ENCODE measurements at places on chromosomes 4 and X.

DNA sequence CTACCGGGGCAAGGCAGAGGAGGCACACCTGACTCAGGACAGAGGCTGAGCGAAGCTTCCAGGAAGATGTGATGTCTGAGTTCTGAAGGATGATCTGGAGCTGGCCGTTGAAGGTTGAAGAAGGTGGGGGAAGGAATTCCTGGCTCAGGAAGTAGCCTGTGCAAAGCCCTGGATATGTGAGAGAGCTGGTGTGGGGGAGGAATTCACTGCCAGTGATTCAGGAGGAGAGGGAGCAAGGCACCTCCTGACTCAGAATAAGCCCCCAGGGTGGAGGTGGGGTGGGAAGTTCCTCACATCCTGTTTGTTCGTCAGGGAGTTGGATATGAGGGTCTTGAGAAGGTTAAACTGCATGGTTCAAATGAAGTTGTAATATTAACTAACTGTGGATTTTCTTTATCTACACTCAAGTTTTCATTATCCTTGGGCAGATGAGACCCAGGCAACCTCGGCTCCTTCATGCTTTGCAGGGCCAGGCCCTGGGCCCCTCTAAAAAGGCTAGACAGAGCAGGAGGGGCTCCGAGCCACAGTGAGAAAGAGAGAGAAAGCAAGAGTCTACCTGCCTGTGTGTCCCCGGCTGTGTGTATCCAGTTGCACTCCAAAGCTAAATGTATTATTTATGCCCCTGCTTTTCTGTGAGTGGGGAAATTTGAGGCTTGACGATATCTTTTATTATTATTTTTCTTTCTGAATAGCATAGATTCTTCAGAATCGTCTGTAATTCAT, 7.1 kb downstream of the NHSL2 start:
- peak; percentile 17 for DNase-seq

DNA sequence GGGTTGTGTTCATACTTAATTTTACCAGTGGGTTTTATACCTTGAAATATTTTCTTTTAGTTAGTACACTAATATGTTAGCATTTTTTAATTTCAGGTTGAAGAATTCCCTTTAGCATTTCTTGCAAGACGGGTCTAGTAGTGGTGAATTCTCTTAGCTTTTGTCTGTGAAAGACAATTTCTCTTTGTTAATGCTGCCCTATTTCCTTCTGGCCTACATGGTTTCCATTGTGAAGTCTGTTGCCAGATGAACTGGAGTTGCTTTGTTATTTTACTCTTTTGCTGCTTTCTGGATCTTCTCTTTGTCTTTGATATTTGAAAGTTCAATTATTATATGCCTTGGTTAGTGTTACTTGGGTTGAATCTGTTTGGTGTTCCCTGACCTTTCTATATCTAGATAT, 25.0 kb upstream of the MTHFD2L start:
- no peak for DNase-seq

DNA sequence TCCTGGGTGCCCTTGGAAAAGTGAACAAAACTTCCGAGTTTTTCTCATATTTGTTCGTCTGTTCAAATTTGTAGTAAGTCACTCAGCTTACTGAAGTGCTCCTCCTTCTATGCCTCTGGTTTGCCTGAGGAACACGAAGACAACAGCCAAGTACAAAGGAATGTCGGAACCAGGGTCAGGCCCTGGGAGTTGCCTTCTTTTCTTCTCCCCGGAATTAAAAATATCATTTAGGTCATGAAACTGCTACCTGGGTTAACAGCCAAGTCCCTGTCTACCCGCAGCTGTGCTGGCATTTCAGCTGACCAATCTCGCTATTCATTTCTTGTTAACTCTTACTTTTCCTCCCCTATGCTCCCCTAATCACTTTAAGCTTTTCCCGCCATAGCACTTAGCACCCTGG, 137.6 kb upstream of the TEX13D start:
- DNase-seq: peak; percentile 15

DNA sequence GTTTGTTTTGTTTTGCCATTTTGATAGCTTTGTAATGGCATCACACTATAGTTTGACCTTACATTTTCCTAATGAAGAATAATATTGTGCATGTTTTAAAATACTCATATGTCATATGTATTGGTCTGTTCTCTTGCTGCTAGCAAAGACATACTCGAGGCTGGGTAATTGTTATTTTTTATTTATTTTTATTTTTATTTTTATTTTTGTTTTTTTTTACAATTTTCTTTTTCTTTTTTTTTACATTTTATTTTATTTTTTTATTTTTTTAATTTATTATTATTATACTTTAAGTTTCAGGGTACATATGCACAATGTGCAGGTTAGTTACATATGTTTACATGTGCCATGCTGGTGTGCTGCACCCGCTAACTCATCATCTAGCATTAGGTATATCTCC, 104.6 kb upstream of the GRID2 start:
- DNase-seq: no peak

GRCh38 chrX:1144293-1144692, 68.2 kb downstream of the CRLF2 start:
- DNase-seq: no peak

- DNase-seq: no peak
Observed at GRCh38 chr4:162644346-162644745, 480.5 kb upstream of the FSTL5 start.

DNA sequence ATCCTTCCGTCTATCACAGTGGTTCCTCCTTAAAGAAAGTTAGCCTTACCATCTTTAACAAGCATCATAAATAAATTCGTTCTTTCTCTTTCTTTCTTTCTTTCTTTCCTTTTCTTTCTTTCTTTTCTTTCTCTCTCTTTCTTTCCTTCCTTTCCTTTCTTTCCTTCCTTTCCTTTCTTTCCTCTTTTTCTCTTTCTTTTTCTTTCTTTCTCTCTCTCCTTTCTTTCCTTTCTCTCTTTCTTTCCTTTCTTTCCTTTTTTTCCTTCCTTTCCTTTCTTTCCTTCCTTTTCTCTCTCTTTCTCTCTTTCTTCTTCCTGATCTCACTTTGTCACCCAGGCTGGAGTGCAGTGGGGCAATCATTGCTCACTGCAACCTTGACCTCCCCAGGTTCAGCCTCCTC, 60.4 kb downstream of the ENPP6 start:
- DNase-seq: no peak

GRCh38 chrX:274904-275475, 6.2 kb upstream of the PLCXD1 start:
- DNase-seq: no peak

GRCh38 chr4:76206222-76206942, 7.2 kb downstream of the SCARB2 start:
- peak; percentile 34 for DNase-seq

- DNase-seq: no peak
Observed at GRCh38 chrX:153410373-153410772, 899 bp upstream of the ZFP92 start.

- no peak for DNase-seq
Observed at GRCh38 chr4:137956256-137956655, 285.9 kb downstream of the SLC7A11 start.

GRCh38 chr4:75514949-75515612, 808 bp downstream of the THAP6 start:
- DNase-seq: no peak

GRCh38 chrX:100512471-100512870, 72.3 kb upstream of the TNMD start:
- DNase-seq: peak; percentile 51

DNA sequence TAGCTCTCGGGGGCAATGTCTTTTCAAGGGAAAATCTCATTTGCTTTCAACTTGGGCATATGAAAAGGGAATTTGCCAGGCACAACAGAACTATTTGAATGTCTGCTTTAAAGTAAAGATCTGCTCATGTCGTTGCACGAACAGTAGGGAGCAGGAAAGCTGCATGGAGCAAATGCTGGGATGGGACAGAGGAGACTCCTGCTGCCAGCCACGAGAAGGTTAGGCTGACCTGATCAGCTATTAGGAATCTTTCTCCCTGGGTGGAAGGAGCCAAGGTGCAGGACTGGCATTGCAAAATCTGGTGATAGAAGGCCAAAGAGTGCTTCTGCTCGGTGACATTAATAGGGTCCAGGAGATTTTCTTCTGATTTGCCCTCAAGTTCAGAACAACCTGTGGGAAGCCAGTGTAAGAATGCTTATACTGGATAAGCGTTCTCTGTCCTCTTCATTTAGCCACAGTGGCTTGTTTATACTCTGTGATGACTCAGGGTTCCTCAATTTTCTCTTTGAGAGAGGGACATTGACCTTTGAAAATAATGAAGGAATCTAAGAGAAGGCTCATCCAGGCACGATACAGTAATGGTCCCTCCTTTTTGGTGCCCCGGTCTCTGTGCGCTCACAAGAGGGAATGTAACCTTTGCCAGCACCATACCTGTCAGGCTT, 22.9 kb downstream of the FHL1 start:
- DNase-seq: no peak

DNA sequence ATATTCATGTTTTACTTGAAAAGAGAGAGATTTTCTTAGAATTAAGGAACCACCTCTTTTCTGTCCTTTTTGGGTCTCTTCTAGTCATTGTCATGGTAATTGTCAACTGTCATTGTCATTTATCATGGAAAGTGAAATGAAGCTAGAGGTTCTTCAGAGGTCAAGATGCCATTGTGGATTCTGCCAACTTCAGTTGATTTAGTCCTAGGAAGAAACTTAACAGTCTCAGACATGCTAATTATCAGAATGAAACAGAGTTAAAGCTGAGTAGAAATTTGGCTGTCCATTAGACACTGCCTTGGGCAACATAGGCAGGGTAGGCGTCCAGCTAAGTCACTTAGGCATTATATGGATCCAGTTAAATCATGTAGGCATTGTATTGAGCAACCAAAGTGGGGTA, 796.1 kb upstream of the ADGRL3 start:
- DNase-seq: no peak

DNA sequence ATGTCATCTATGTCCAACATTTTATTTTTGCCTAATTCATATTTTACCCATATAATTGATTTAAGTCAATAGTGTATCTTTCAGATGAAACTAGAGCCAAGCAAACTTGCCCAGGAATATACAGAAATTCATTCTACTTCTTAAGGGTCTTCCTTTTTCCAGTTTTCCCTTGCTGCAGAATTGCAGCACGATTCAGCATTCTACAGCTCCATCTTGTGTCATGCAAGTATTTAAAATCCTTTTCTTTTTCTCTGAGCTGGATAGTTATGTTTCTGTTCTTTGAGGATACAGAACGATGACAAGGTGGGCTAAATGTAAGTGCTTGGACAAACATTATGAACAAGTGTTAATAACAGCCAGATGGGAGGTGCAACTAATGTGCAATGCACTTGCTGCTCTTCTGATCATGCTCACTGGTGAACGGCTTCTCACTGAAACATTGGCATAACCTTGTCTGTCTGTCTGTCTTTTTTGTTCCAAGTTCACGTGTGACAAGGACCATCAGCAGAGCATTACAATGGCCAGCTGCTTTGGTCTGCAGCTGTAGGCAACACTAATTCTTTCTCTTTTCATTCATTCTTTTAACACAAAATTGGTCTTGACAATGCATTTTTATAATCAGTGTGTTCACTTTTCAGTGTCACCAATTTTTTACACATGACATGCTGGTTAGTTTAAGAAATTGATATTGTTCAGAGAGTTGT, 1821.7 kb downstream of the ARAP2 start:
- DNase-seq: no peak

GRCh38 chr4:112145790-112146501, 692 bp downstream of the FAM241A start:
- peak; percentile 42 for DNase-seq

DNA sequence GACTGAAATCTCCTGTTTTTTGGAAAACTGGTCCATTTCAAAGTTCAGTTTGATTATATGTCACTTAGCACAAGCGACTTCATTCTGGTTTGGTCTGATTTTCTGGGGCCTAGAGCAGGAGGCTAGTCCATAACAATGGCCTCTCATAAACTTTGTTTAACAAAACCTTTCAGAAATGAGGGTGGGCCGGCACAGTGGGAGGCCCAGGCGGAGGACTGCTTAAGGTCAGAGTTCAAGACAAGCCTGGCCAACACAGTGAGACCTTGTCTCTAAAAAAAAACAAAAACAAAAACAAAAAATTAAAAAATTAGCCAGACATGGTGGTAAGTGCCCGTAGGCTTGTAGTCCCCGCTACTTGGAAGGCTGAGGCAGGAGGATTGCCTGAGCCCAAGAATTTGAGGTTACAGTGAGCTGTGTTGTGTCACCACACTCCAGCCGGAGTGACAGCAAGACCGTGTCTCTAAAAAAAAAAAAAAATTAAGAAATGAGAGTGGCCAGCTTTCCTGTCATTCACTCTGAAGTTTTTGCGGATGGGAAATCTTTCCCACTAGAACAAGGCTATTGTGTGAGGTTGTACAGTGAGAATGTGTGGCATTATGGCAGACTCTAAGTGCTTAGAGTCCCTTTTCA, 1.2 kb upstream of the PLAC8 start:
- DNase-seq: no peak

- no peak for DNase-seq
Observed at GRCh38 chr4:16031546-16032395, 52.1 kb downstream of the PROM1 start.

DNA sequence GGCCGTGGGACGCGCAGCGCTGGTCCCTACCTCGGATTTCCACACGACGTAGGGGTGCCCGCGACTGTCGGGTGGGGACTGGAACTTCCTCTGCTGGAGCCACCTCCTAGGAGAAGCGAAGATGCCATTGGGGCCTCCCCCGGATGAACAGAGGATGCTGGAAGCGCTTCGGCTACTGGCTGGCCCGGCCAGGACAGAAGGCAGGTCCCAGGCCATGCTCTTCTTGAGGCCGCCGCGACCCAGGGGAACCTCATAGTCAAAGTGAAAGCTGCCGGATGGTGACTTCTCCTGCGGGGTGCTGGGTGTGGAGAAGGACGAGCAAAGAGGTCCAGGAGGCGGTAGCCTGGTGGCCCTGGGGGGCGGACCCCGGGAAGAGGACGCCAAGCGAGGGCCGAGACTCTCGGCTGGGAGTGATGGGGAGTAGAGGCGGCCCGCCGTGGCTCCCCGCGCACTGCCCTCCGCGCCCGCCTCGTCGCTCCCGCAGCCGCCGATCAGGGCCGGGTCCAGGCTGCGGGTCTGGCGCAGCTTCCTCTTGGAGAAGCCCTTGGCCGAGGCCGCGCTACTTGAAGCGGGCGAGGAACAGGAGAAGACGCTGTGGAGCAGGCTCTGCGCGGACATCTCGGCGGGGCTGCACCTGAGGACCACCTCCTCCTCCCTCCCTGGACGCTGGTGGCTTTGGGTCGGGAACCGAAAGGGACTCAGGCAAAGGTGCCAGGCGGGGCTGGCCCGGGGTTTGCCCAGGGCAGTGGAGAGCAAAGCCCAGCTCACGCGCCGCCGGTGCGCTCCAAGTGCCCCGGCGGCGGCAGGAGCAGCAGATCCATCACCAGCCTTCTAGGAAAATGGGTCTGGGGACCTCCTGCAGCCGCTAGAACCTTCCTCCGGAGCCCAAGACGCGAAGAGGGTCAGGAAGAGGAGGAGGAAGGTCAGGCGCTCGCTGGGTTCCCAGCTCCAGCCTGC, 1.2 kb downstream of the ARHGAP6 start:
- DNase-seq: no peak

Data from AG08395 (cell line).